ENCODE measurements at places on chromosomes 1 and 21.
A peak's percentile ranks its signal among the peaks of the same experiment; 100 is the strongest.

DNA sequence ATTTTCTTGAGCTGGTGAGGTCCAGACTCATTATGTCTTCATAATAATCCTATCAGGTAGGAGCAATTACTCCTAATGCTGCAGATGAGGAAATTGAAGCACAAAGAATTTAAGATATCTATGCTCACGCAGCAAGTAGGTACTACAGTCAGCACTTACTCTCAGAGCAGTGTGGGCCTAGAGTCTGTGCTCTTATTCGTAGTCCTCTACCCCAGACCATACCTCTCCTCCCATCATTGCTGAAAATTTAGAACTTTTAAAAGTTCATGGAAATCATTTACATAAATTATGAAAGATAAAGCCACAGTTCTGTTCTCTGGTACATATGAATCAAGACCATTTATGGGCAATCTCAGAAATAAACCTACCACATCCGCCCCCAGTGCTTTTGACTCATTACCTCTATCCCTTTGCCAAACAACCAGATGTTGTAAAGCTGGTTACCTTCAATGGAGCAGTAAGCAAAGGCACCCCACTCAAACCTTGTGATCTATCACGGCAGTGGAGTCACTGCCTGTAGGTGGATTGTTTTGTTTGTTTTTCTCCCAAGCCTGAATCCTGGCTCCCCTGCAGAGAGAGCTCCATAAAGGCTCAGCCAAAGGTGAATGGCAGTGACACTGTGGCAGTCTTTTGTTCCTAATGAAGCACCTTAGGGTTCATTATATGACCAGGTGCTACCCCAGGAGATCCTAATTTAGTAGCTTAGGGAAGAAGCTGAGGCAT lies 20.9 kb upstream of the MAN1A2 start:
- no peak for DNase-seq

GRCh38 chr1:185083818-185084217 lies 38.5 kb downstream of the RNF2 start:
- no peak for DNase-seq

GRCh38 chr21:44758781-44759627 lies 42.6 kb downstream of the UBE2G2 start:
- DNase-seq: no peak

GRCh38 chr1:44501047-44501890 lies 96.2 kb downstream of the RNF220 start:
- peak; percentile 32 for DNase-seq

GRCh38 chr1:171477804-171478203 lies 7.5 kb upstream of the PRRC2C start:
- no peak for DNase-seq

DNA sequence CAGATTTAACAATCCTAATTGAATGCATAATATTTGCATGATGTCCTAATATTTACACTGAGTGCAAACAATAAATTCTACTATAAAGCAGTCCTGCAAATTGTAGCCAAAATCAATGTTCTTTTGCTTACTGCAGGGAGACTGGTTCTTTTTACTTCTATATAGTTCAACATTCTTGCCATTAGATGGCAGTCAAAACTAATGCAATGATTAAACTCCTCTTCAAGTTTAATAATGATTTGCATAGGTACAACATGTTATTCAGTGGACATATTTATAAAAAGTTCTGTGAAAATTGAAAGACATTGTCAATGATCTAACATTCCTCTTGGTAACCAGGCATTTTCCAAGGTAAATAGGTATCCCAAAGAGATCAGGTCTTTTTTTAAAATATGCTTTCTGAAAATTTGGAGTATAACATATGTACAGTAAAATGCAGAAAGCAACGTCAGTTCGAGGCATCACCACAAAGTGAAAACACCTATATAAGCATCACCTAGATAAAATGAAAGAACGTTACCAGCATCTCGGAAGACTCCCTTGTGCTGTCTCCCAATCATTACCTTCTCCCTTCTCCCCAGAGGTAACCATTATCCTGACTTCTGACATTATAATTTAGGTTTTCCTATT lies 9.8 kb upstream of the FNBP1L start:
- peak; percentile 66 for DNase-seq

GRCh38 chr1:67945733-67946374 lies 104.6 kb downstream of the DIRAS3 start:
- no peak for DNase-seq

GRCh38 chr1:113846391-113847035 lies 25.0 kb downstream of the PTPN22 start:
- no peak for DNase-seq

GRCh38 chr1:6033986-6034749 lies 11.5 kb upstream of the KCNAB2 start:
- DNase-seq: peak; percentile 86

GRCh38 chr1:175171036-175171913 lies 21.3 kb downstream of the KIAA0040 start:
- DNase-seq: no peak

GRCh38 chr1:226066415-226067078 lies 4.0 kb downstream of the H3-3A start:
- DNase-seq: peak; percentile 32

Measured in cerebellar cortex (tissue), 1 donor.